ENCODE measurements at places on chromosomes 11 and 22.

DNA sequence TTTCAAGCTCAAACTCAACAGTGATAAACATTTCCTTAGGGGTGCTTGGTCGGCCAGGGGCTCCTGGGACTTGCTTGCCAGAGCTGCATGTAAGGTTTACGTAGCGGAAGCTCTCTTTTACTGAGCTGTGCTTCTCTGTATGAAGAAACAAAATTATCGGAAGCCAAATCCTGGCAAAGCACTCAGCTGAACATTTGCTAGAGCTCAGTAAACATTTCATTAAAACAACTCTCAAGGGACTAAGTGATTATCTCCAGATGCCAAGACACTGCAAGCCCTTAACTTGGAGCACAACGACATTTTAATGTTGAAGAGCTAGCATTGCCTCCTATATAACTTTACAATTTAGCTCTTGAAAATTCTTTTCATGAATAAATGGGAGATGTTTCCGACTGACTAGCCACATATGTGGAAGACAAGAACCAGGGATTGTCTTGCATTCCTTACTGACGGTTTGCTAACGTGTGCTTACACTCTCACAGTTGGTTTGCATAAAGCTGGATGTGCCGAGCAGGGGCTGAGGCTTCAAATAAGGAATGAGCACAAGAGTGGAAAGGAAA, 43.4 kb downstream of the SCUBE2 start:
- DNase-seq = no peak

- no peak for DNase-seq
Measured at GRCh38 chr11:114148013-114148382, 88.5 kb downstream of the ZBTB16 start.

- peak; percentile 63 for DNase-seq
Measured at GRCh38 chr11:128624269-128625175, 37.2 kb upstream of the ETS1 start.

DNA sequence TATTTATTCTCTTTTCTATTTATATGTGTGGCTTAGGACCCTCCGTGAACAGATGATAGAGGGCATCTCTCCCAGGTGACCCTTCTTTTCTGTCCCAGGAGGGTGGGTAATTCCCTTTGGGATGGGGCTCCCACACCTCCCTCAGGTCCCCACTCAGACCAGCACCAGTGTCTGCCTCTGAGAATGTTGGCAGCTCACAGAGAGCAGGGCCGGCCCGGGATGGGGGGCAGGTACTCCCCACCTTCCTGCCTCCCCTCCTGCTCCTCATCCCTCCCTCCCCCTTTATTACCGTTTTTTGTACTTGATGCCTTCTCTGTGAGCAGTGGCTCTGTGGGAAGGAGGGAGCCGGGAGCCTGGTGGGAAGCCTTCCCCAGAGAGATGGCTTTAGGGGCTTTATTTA, 4.8 kb upstream of the HINFP start:
- DNase-seq = no peak

- DNase-seq = no peak
Measured at GRCh38 chr11:134074346-134074745, 5.5 kb downstream of the JAM3 start.

DNA sequence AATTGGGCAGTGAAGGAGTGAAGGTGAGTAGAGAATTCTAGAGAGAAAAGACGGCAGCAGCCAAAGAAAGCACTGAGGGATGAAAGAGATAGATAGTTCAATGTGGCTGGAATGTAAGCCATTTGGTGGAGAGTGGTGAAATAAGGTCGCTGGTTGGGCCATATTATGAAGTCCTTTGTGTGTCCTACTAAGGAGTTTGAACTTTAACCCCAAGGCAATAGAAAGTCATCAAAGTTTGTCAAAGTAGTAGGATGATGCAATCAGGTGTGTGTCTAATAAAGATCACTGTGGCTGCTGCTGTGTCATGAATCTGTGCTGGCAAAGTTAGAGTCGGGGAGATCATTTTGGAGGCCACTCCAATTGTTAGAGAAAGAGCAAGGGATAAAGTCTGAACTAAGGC, 18.7 kb downstream of the RNF121 start:
- no peak for DNase-seq

DNA sequence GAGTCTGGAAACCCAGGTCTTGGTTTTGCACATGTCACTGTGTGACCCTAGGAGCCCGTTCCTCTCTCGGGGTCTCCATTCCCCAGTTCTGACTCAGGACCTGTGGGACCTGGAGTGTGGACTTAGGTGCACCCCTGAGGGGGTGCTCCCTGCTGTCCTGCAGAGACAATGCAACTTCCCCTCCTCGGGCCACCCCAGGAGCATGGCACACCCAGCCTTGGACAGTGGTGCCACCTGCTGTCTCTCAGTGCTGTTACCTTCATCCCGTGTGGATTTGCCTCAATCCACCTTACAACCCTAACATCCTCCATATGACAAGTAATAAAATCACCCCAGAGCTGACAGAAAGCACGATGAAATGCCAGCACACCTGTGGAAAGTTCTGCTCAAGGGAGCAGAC, 27.5 kb upstream of the CRYBB3 start:
- DNase-seq = peak; percentile 3

DNA sequence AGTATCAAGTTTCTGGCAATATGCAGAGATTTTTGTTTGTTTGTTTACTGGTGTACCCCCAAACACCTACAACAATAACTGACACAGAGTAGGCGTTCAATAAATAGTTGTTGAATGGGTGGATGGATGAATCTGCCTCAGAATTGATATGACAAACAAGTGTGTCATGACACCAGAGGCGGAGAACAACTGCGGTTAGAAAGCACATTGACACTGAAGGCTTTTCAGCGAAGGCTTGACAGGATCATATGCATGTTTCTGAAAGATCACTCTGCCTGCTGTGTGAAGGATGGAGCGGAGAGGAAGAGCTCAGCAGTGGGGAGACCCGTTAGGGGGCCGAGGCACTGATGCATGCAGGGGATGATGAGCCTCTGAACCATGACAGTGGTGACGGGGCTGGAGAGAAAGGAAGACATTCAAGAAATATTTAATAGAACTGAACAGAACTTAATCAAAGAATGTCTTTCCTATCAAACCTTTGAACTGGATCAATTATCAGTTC, 108.5 kb upstream of the USP47 start:
- DNase-seq = no peak

DNA sequence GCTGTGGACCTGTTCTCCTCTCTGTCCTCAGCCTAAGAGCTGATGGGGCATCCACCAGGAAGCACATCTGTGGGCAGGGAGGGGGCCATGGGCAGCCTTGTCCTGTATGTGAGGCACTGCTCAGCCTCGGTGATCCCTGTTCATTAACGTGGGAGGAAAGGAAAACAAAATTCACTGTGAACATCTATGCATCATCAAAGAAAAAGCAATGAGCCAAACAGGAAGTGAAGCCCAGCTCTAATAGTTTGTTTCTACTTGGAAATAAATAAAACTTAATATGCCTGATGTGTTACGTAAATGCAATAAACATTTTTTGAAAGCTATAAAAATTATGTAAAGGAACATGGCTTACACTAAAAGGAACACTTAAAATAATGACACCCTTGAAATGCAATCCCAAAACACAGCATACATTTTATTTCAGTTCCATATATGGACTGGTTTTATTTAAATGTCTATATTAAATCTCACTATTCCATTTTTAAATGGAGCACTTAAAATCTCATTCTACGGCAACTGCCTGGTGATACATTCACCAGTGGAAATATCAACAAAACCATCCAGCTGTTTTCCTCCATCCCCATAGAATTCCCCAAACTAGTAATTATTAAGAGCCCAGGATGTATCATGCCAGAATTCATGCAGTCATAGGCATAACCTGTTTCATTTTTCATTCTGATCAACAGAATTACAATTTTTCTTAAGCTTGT, 78.3 kb downstream of the ZNF280B start:
- no peak for DNase-seq

DNA sequence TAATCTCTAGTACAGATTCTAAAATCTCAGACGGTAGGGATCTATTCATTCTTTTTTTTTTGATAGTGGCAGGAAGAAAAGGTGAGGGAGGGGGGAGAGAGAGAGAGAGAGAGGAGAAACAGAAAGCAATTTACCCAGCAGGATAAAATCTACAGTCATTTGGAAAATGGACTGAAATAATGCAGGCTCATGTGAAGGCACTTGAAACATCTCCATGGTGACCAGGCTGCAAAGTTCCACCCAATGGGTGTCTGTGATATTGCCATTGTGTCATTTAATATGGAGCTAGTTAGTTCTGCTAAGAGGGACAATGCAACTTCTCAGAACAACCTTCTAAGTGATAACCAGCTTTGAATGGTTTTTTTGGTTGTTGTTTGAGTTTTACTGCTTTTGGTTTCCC, 165.2 kb upstream of the RAG2 start:
- no peak for DNase-seq

- no peak for DNase-seq
Measured at GRCh38 chr11:73237471-73238290, 19.6 kb downstream of the P2RY2 start.

Data from effector memory CD8-positive, alpha-beta T cell (primary cell).